Smooth muscle cell of trachea (primary cell): ENCODE measurements at places on chromosomes 3 and 15. TPM values are rescaled to one million over a fixed set of nuclear protein-coding genes. Genes with fewer than 3 reads are reported as not detected.

Gene GOLGA6A
- not detected in 2 replicates for total RNA-seq

Gene ASTE1
- 7.7 and 8.6 TPM in 2 replicates for total RNA-seq

Gene PEX5L
- total RNA-seq, result 2.8 and 4.2 TPM in 2 replicates

Gene KIF7
- 11.9 and 19.7 TPM in 2 replicates for total RNA-seq

Gene HIGD2B
- 0.15 TPM in 1 of 2 replicates, not detected in the other for total RNA-seq

Gene ARHGEF26
- 0.99 and 1.6 TPM in 2 replicates for total RNA-seq

Gene SLC9C1
- not detected in 2 replicates for total RNA-seq

Gene FGF12
- total RNA-seq, result 0.17 TPM in 1 of 2 replicates, not detected in the other

Gene CHRM5
- total RNA-seq, result under 0.01 and 0.15 TPM in 2 replicates

Gene STRC
- 0.17 TPM in 1 of 2 replicates, not detected in the other for total RNA-seq

Gene IL17RB
- total RNA-seq, result under 0.01 and 0.17 TPM in 2 replicates

Gene LMAN1L
- 0.15 TPM in 1 of 2 replicates, not detected in the other for total RNA-seq

Gene ADGRG7
- not detected in 2 replicates for total RNA-seq

Gene PRTG
- 1.6 and 1.7 TPM in 2 replicates for total RNA-seq

Gene DUOXA1
- 0.17 TPM in 1 of 2 replicates, not detected in the other for total RNA-seq

Gene GOLGA8T
- not detected in 2 replicates for total RNA-seq

Gene TEX55
- total RNA-seq, result not detected in 2 replicates

Gene ABI3BP
- 12.9 and 21.2 TPM in 2 replicates for total RNA-seq

Gene CCR5
- under 0.01 TPM in 2 replicates for total RNA-seq

Gene IQCH
- total RNA-seq, result 4.5 and 8.7 TPM in 2 replicates

Gene FGF7
- total RNA-seq, result 203 and 278 TPM in 2 replicates

Gene MKRN3
- total RNA-seq, result 1.3 and 3.0 TPM in 2 replicates

Gene KPNA4
- 30.8 and 30.9 TPM in 2 replicates for total RNA-seq
